Natural killer cell treated with Interleukin-12 subunit alpha and Interleukin-12 subunit beta and Interleukin-15 and Interleukin-18, amount 100 ng/mL, for 72 hours (primary cell): ENCODE measurements at places on chromosomes 11 and 22. TPM values are rescaled to one million over a fixed set of nuclear protein-coding genes. Genes with fewer than 3 reads are reported as not detected.

The TRIM22 gene
- total RNA-seq = 89.3 TPM

The SLC6A5 gene
- total RNA-seq = not detected

The PTPN5 gene
- total RNA-seq = not detected

The OR52I1 gene
- total RNA-seq = not detected

The KCNJ11 gene
- 0.75 TPM for total RNA-seq

The FAM180B gene
- total RNA-seq = 0.31 TPM

The CPT1B gene
- 40.3 TPM for total RNA-seq

The GPHA2 gene
- total RNA-seq = not detected

The ADAMTS8 gene
- not detected for total RNA-seq

The MUC5AC gene
- not detected for total RNA-seq

GRCh38 chr11:113724778-113725177, 18.7 kb upstream of the TMPRSS5 start:
- H3K4me3 ChIP-seq = no peak overlapping the region
- H3K4me1 ChIP-seq = peaks cover 5% of the 10 kb centered on the region
- DNase-seq = no peak
- no peaks in the 10 kb centered on the region for H3K36me3 ChIP-seq
- no peaks in the 10 kb centered on the region for H3K27me3 ChIP-seq

DNA sequence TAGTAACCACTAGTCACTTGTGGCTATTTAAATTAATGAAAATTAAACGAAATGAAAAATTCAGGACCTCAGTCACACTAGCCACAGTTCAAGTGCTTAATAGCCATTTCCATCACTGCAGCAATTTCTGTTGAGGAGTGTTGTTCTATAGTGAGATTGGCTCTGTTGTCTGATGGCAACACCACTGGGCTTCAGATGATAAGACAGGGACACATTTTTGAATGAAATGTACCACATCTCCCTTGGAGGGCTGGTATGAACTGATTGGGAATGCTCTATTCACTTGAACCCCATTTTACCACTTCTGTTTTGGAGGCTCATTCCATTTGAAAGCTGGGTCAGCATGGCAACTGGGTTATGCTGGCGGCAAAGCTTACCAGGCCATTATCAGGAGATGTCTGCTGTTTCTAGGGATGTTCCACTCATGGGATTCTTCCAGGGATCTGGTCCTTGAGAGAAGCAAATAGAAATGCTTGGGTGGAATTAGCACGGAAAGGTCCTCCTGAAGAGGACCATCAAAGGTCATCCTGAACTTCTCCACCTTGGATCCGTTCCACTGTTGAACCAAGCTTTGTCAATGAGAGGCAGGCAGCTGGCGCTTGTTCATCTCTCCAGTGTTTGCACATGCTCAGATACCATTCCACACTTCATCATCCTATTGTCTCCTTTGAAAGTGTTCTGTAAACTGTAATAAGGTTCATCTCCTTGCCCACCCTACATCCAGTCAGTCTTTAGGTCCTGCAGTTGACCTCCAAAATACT, 7.6 kb downstream of the AMOTL1 start:
- H3K27ac ChIP-seq = no peak overlapping the region
- H3K36me3 ChIP-seq = no peaks in the 10 kb centered on the region
- H3K27me3 ChIP-seq = peaks cover 10% of the 10 kb centered on the region
- DNase-seq = no peak
- H3K4me3 ChIP-seq = no peak overlapping the region

GRCh38 chr22:31126869-31127175, 4.1 kb downstream of the INPP5J start:
- H3K27ac ChIP-seq = no peak overlapping the region
- DNase-seq = no peak
- H3K36me3 ChIP-seq = no peaks in the 10 kb centered on the region
- H3K27me3 ChIP-seq = no peaks in the 10 kb centered on the region
- no peaks in the 10 kb centered on the region for H3K4me1 ChIP-seq
- no peak overlapping the region for H3K4me3 ChIP-seq

GRCh38 chr11:15159085-15159484, 44.4 kb downstream of the INSC start:
- no peak for DNase-seq
- H3K27ac ChIP-seq = no peak overlapping the region
- H3K36me3 ChIP-seq = no peaks in the 10 kb centered on the region
- no peaks in the 10 kb centered on the region for H3K4me1 ChIP-seq

- no peak overlapping the region for H3K4me3 ChIP-seq
- H3K27ac ChIP-seq = no peak overlapping the region
- peaks cover 15% of the 10 kb centered on the region for H3K4me1 ChIP-seq
These were observed 7.0 kb downstream of the OVOL1 start for GRCh38 chr11:65793625-65794400.

DNA sequence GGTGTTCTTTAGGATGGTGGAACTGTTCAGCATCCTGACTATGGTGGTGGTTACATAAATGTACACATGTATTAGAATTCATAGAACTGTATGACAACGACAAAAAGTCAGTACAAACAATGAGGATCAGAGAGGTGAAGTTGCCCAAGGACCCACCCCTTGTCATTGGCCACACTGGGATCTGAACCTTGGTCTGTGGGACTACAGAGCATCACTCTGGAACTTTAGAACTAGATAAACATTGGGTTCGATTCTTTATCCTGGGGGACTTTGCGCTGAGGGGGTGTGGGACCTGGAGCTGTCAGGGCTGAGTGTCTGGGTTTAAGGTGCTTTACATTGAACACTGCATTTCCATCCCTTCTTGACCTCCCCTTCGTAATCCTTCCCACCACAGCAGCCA, 12.8 kb upstream of the EXT2 start:
- H3K4me1 ChIP-seq = no peaks in the 10 kb centered on the region
- no peak overlapping the region for H3K27ac ChIP-seq
- no peak for DNase-seq

DNA sequence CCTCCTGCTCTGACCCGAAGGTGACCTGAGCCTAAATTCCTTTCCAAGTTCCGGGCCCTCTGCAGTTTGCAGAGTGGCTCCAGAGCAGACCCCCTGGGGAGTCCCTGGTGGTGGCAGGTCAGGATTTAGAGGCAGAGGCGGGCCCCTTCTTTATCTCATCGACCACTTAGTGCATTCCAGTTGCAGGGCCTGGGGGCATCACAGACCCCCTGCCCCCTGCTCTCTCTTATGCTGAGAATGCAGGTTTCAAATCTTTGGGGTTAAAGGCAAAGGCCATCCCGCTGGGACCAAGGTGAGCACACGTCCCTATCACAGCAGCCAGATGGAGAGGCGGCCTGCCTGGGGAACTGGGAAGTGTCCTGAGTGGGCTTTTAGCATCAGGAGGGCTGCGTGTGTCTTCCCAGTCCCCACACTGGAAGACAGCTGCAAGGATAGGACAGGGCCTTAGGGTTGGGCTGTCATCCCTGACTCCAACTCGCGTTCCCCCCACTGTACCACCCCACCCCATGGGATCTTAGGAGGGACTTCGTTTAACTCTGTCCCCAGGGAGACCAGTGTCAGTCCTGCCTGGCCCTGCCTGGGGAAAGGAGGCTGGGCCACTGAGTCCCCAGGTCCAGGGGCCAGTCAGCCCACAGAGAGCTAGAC, 11.3 kb downstream of the DERL3 start:
- H3K27ac ChIP-seq = no peak overlapping the region
- DNase-seq = no peak
- H3K36me3 ChIP-seq = no peaks in the 10 kb centered on the region
- no peak overlapping the region for H3K4me3 ChIP-seq

- H3K4me1 ChIP-seq = peaks cover 9% of the 10 kb centered on the region
- DNase-seq = no peak
- no peaks in the 10 kb centered on the region for H3K27me3 ChIP-seq
- H3K27ac ChIP-seq = no peak overlapping the region
- no peaks in the 10 kb centered on the region for H3K36me3 ChIP-seq
These were observed 65.5 kb upstream of the NUP160 start for GRCh38 chr11:47913529-47914244.

GRCh38 chr11:18285841-18286240, 19.8 kb downstream of the SAA1 start:
- H3K36me3 ChIP-seq = peaks cover 30% of the 10 kb centered on the region
- H3K27me3 ChIP-seq = no peaks in the 10 kb centered on the region
- no peak for DNase-seq
- H3K4me1 ChIP-seq = peaks cover 5% of the 10 kb centered on the region
- no peak overlapping the region for H3K4me3 ChIP-seq

GRCh38 chr11:104699981-104700380, 198.3 kb downstream of the CASP12 start:
- no peak for DNase-seq
- H3K27me3 ChIP-seq = no peaks in the 10 kb centered on the region
- no peaks in the 10 kb centered on the region for H3K36me3 ChIP-seq

DNA sequence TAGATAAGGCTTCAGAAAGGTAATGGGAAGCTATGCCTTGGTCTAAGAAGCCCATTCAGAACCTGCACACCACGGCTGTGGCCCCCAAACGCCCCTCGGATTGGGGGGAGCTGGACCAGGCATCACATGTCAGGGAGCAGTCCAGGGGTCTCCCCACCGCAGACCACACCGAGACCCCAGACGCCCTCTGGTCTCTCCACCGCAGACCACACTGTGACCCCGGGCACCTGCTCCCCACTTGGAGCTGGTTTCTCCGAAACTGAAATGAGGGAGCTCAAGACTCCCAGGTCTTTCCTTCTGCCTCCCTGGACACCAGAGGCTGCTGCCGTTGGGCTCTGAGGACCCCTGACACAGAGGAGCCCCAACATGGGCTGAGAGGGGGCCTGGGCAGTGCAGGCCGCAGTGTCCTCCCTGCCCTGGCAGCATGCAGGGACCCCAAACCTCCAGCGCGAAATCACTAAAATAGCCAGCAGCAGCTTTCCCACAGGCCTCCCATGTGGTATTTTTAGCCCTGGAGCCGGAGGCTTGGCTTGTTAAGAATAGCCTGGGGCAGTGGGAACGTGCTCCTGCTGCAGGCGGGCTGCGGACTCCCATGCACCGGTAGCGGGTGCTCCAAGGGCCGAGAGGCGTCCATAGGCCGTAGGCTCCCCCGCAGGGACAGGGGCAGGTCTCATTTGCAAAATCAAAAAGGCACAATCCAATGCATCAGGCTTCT, 7.7 kb downstream of the LINC01488 start:
- H3K4me3 ChIP-seq = no peak overlapping the region
- no peaks in the 10 kb centered on the region for H3K36me3 ChIP-seq
- no peak overlapping the region for H3K27ac ChIP-seq
- no peaks in the 10 kb centered on the region for H3K4me1 ChIP-seq

GRCh38 chr11:70405679-70406395, 7.5 kb downstream of the CTTN start:
- no peak overlapping the region for H3K4me3 ChIP-seq
- H3K27me3 ChIP-seq = peaks cover 62% of the 10 kb centered on the region
- peaks cover 7% of the 10 kb centered on the region for H3K4me1 ChIP-seq
- no peak overlapping the region for H3K27ac ChIP-seq

GRCh38 chr11:32032478-32032877, 58.4 kb upstream of the RCN1 start:
- DNase-seq = no peak
- no peaks in the 10 kb centered on the region for H3K36me3 ChIP-seq
- H3K27me3 ChIP-seq = peaks cover 26% of the 10 kb centered on the region
- H3K27ac ChIP-seq = no peak overlapping the region
- H3K4me1 ChIP-seq = peaks cover 6% of the 10 kb centered on the region

DNA sequence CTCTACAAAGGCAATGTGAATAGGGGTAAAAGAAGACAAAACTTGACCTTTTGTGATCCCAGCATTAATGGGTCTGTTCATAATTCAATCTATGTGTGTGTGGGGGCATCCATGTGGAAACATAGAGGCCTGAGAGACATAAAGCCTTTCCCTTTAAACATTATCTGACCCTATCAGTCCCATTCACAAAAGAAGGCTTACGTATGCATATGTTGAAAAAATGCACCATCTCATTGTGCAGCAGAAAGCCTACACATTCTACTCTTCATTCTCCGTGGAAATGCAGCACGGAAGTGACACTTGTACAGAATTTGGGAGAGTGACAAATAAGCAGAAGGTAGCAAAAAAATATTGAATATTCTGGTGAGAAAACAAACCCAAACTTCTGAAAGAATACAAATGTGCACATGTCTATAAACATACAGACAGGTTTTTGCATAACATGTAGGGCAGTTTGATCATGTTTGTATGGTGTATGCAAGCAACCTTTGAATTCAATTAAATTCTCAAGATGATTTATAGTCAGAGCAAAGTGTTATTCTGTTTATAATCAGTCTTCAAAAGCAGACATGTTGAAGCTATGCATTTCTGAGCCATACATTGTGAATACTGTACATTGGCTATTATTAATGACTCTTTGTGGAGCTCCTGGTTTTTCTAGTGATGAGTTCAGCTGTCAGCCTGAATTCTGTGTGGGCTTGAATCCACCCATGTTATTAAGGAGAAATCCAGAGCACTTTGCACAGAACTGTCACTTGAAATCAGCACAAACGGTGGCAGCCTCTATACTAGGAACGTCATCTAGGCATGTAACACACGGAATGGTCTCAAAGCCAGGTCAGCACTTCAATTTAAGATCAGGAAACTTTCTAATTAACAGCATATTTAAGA, 236.8 kb downstream of the DCDC1 start:
- no peak overlapping the region for H3K4me3 ChIP-seq
- H3K27me3 ChIP-seq = no peaks in the 10 kb centered on the region
- no peak overlapping the region for H3K27ac ChIP-seq
- no peaks in the 10 kb centered on the region for H3K36me3 ChIP-seq
- DNase-seq = no peak

DNA sequence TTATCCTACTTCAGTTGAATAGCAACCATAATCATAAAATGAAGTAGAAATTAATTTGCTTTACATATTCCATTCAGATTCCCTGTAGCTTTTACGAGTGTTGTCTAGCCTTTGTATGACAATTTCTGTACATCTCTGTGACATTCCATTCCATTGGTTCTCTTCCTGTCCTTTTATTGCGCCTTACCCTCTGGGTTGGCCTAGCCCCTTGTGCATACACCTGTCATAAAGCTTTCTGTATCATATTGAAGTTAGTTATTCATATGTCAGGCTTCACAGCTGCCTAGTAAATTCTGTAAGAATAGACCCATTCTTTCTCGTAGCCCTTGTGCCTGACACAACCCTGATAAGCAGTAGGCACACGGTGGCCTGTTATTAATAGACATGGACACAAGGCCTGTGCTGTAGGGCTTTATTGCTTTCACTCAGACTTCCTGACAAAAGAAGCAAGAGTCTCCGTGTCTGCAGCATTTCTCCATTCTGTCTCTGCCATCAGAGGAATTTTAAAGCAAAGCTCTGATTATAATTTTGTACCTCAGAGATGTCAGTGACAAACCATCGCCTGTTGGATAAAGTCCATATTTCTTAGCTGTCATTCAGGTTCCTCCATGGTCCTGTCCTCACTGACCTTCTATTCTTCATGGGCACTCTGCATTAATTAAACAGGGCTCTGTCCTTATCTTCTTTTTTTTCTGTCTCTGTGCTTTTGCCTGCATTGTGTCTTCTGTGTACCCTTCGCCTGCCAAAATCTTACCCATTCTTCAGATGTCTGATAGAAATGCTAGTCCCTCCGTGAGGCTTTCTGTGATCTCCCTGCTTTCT, 49.4 kb downstream of the BID start:
- H3K27ac ChIP-seq = no peak overlapping the region
- peaks cover 11% of the 10 kb centered on the region for H3K4me1 ChIP-seq
- H3K27me3 ChIP-seq = no peaks in the 10 kb centered on the region
- no peak overlapping the region for H3K4me3 ChIP-seq

GRCh38 chr22:45636683-45637082, 35.0 kb upstream of the ATXN10 start:
- peaks cover 11% of the 10 kb centered on the region for H3K27me3 ChIP-seq
- DNase-seq = no peak
- H3K36me3 ChIP-seq = no peaks in the 10 kb centered on the region
- no peak overlapping the region for H3K4me3 ChIP-seq
